Umbilical cord (tissue), 2 donors: ENCODE measurements at places on chromosomes 16 and 17. TPM values are rescaled to one million over a fixed set of nuclear protein-coding genes. Genes with fewer than 3 reads are reported as not detected.

- DNase-seq = no peak
Observed at GRCh38 chr16:87603684-87604633, 1.7 kb downstream of the JPH3 start.

Gene ZNF286A
- total RNA-seq = 79.7 TPM

DNA sequence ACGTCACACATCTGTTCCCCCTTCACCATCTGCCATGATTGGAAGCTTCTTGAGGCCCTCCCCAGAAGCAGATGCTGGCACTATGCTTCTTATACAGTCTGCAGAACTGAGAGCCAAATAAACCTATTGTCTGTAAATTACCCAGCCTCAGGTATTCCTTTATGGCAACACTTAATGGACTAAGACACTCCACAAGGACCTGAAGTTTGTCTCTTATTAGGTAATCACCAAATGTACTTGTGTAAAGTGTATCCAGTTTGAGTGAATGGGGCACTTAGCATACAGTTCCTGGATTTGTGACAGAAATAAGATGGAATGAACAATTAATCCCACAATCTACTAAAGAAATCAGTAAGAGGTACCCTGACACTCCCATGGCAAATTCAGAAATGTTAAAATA lies 105.3 kb downstream of the SLC39A11 start:
- DNase-seq = no peak

Gene SULT1A2
- total RNA-seq = not detected

DNA sequence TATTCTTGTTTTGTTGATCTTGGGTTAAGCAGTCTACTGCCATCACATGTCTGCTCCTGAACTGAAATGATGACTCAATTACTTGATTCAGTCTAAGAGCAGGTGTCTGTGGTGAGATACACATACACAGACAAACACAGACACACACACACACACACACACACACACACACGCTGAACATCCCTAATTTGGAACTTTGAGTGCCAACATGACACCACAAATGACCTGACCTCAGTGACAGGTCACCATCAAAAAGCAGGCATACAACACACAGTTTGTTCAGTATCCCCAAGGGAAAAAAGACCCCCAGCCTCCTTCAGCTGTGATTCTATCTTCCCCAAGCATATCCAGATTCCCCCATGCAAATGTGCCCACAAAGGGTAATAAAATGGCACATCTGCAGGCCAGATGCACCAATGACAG lies 130.1 kb upstream of the TMEM97 start:
- no peak for DNase-seq

Gene KRTAP4-9
- total RNA-seq = not detected

Gene ADGRG3
- total RNA-seq = not detected

DNA sequence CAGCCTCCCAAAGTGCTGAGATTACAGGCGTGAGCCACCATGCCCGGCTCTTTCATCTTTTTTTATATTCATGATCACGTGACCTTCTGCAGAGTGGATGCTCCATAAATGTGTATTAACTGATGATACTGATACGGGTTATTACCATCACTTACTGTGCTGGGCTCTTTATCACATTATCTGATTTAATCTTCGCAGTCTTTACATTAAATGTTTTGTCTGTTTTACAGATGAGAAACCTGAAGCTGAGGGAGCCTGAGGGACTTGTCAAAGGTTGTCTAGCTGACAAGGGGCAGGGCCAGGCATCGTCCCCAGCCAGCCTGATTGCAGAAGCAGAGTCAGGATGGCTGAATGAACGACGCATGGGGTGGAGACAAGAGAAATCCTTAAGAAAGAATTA lies 104.4 kb downstream of the NTN1 start:
- no peak for DNase-seq

GRCh38 chr17:20979792-20980083 lies 63.1 kb downstream of the USP22 start:
- DNase-seq = no peak

Gene FOXC2
- total RNA-seq = 1.2 TPM

Gene SLC5A2
- 2.9 TPM for total RNA-seq
